ENCODE measurements at places on chromosomes 4 and X. TPM values are rescaled to one million over a fixed set of nuclear protein-coding genes. Genes with fewer than 3 reads are reported as not detected.

GRCh38 chr4:5033281-5033841, 14.1 kb upstream of the CYTL1 start:
- peaks cover 52% of the 10 kb centered on the region for H3K4me1 ChIP-seq
- H3K4me3 ChIP-seq = peak overlapping the region; percentile 48
- DNase-seq = no peak
- H3K27ac ChIP-seq = peak overlapping the region; percentile 96
- no peaks in the 10 kb centered on the region for H3K36me3 ChIP-seq

DNA sequence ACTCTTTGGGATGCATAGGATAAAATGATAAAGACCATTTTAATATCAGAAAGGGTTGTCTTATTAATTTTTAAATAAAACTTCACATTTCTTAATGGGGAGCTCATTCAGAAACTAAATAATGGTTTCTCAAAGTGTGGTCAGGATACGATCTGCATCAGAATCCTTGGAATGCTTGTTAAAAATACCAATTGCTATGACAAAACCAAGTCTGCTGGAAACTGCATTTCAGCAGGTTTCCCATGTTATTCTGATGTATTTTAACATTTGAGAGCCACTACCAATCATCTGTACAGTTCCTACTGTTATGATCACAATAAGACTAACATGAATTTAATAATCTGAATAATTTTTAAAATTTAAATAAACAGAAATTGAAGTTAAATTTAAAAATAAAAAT, 115.1 kb downstream of the SOWAHB start:
- peak overlapping the region; percentile 92 for H3K27ac ChIP-seq
- no peaks in the 10 kb centered on the region for H3K27me3 ChIP-seq
- H3K36me3 ChIP-seq = peaks cover 5% of the 10 kb centered on the region
- DNase-seq = no peak
- H3K4me3 ChIP-seq = peak overlapping the region; percentile 53

The TRPC5OS gene
- total RNA-seq = not detected

The NDP gene
- not detected for total RNA-seq

The CT45A2 gene
- not detected for total RNA-seq

DNA sequence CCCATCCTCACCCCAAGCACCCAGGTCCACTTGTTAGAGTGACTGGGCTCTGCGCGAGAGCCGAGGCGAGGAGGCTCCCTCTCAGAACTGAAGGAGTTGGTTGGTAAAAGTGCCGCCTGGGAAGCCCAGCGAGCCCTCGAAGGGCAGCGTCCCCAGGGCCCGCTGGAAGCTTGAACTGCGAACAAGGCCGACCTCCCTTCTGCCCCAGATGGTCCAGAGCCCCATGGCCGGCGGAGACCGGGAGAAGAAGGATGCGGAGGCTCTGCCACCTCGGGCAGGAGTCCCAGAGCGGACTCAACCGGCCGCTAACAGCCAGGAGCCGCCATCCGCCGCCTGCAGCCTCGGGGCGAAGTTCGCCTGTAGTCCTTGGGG, 116.3 kb upstream of the TEX13C start:
- H3K27me3 ChIP-seq = peaks cover 55% of the 10 kb centered on the region
- peak overlapping the region; percentile 78 for H3K4me3 ChIP-seq
- DNase-seq = no peak
- H3K36me3 ChIP-seq = no peaks in the 10 kb centered on the region
- H3K27ac ChIP-seq = no peak overlapping the region

DNA sequence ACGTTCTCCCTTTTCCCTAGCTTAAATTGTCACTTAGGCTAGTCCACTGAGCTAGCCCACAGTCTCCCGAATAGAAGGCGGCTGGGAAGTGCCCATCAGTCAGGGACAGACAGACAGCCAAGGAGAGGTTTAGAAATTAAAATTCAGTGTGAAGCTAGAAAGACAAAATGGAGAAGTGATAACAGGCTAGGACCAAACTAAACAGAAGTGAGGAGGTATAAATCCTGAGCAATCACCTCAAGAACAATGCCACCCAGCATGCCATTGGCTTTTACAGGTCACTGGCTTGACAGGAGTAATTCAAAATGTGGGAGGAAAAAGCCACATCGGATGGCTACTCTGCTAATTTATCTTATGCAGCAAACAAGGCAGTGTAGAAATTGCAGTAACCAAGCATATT, 138.9 kb downstream of the MAPK10 start:
- no peak for DNase-seq
- no peaks in the 10 kb centered on the region for H3K27me3 ChIP-seq

DNA sequence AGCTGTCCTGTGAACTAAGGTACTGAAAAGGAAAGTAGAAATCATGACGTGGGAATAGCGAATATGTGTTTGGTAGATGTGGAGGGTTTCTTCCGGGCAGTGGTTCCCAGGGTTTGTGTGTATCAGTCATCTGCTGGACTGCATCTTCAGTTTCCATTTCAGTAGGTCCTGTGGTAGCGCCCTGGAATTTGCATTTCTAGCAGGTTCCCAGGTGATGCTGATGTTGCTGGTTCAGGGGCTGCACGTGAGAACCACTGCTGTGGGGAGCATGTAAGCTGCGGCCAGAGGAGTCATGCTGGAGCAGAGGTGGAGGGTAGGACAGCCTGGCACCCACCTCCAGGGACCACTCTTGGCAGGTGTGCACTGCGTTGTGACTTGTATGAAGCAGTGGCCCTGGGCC, 47.1 kb downstream of the ARHGAP10 start:
- no peak overlapping the region for H3K4me3 ChIP-seq
- H3K4me1 ChIP-seq = peaks cover 85% of the 10 kb centered on the region
- H3K36me3 ChIP-seq = peaks cover 8% of the 10 kb centered on the region
- no peaks in the 10 kb centered on the region for H3K27me3 ChIP-seq

DNA sequence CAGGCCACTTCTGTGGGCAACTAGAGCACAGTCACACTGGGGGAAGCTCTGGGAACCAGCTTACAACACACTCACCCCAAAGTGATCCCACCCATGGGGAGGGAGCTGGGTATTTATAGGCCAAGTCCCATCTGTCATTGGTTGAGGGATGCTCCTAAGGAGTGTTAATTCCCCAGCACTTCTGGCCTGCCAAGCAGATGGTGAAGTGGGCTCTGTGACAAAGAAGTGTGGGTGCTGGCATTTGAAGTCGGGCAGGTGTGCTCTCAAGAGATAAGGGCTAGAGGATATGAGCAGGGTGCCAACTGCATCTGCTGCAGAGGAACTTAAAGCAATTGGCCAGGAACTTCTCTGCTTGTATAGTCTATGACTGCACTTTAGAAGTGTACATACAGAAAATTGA, 30.9 kb downstream of the PTCHD1 start:
- H3K27ac ChIP-seq = no peak overlapping the region
- H3K4me3 ChIP-seq = no peak overlapping the region
- no peaks in the 10 kb centered on the region for H3K4me1 ChIP-seq
- no peaks in the 10 kb centered on the region for H3K27me3 ChIP-seq
- H3K36me3 ChIP-seq = no peaks in the 10 kb centered on the region

DNA sequence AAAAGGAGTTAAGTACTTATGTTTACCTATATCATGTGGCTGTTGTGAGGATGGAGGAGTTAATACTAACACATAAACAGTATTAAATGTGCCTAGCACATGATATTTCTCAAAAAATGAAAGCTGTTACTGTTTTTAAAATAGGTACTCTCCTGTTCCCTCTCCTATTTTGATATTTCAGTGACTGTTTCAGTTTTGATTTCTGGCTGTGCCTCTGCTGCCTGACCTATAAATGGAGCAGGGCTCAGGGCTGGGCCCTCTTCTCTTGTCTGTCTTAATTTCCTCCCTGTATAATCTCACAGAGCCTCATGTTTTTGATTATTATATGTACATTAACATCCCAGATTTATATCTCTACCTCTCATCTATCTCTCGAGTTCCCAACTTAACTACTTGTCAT, 93.3 kb downstream of the UGT8 start:
- no peaks in the 10 kb centered on the region for H3K36me3 ChIP-seq
- peaks cover 31% of the 10 kb centered on the region for H3K27me3 ChIP-seq
- H3K4me1 ChIP-seq = peaks cover 4% of the 10 kb centered on the region
- H3K27ac ChIP-seq = no peak overlapping the region
- DNase-seq = no peak
- no peak overlapping the region for H3K4me3 ChIP-seq

GRCh38 chr4:148061141-148061481, 329.2 kb downstream of the ARHGAP10 start:
- no peak overlapping the region for H3K27ac ChIP-seq
- DNase-seq = no peak
- no peak overlapping the region for H3K4me3 ChIP-seq
- peaks cover 47% of the 10 kb centered on the region for H3K36me3 ChIP-seq
- H3K27me3 ChIP-seq = no peaks in the 10 kb centered on the region

- no peak for DNase-seq
- peaks cover 9% of the 10 kb centered on the region for H3K36me3 ChIP-seq
- H3K4me1 ChIP-seq = peaks cover 17% of the 10 kb centered on the region
- H3K27me3 ChIP-seq = no peaks in the 10 kb centered on the region
- H3K4me3 ChIP-seq = no peak overlapping the region
Observed at GRCh38 chr4:182604161-182604622, 313.0 kb downstream of the DCTD start.

The ADGRG4 gene
- 0.16 TPM for total RNA-seq

The CPE gene
- total RNA-seq = 195 TPM

The FGFR3 gene
- total RNA-seq = 6.4 TPM

DNA sequence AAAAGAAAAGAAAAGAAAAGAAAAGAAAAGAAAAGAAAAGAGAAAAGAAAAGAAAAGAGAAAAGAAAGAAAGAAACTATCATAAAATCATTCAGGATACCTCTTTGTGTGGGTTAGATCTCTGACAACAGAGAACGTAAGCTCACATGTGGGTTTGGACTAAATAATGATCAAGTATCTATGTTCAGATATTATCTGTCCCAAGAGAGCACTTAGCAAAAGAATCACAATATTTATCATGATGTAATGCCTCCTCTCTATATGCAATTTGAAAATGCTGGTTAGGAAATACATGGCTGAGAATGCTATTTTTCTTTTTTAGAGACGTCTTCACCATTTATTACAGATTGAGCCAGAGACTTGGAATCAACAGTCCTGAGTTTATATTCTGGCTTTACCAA, 191.3 kb downstream of the KCNIP4 start:
- no peak overlapping the region for H3K4me3 ChIP-seq
- peaks cover 7% of the 10 kb centered on the region for H3K4me1 ChIP-seq
- peaks cover 16% of the 10 kb centered on the region for H3K27me3 ChIP-seq
- DNase-seq = no peak
- H3K27ac ChIP-seq = no peak overlapping the region
- no peaks in the 10 kb centered on the region for H3K36me3 ChIP-seq

The CXorf51A gene
- total RNA-seq = not detected

The CXCL6 gene
- 35.3 TPM for total RNA-seq

The CBLL2 gene
- total RNA-seq = not detected

- H3K4me1 ChIP-seq = no peaks in the 10 kb centered on the region
- DNase-seq = no peak
- no peak overlapping the region for H3K27ac ChIP-seq
- no peaks in the 10 kb centered on the region for H3K36me3 ChIP-seq
- no peak overlapping the region for H3K4me3 ChIP-seq
Observed at GRCh38 chrX:39195156-39195555, 393.9 kb downstream of the MID1IP1 start.

- H3K27me3 ChIP-seq = no peaks in the 10 kb centered on the region
- peak overlapping the region; percentile 69 for H3K4me3 ChIP-seq
- H3K36me3 ChIP-seq = no peaks in the 10 kb centered on the region
- peaks cover 38% of the 10 kb centered on the region for H3K4me1 ChIP-seq
- no peak for DNase-seq
Observed at GRCh38 chr4:54539500-54540029, 118.2 kb upstream of the KIT start.

GRCh38 chrX:431492-432111, 44.9 kb upstream of the PPP2R3B start:
- no peak overlapping the region for H3K4me3 ChIP-seq
- H3K36me3 ChIP-seq = no peaks in the 10 kb centered on the region
- H3K27me3 ChIP-seq = no peaks in the 10 kb centered on the region
- H3K27ac ChIP-seq = no peak overlapping the region
- peaks cover 3% of the 10 kb centered on the region for H3K4me1 ChIP-seq

DNA sequence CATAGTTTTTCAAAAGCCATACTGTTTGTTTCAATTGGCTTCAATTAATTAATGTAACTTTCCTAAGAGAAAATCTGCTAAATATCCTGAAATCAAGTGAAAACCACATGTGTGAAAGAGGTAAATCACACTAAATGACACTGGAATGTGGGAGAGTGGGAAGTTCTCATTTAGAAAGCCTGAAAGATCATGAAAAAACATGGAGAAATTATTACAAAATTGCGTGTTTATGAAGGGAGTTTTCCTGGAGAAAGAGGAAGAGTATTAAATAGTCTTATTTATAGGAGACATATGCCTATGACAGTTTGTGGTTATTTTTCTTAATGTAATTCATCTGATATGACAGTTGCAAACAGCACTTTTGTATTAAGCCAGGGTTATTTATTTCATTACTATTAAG, 183.7 kb downstream of the DKK2 start:
- H3K4me3 ChIP-seq = no peak overlapping the region
- peaks cover 9% of the 10 kb centered on the region for H3K4me1 ChIP-seq
- H3K27me3 ChIP-seq = peaks cover 16% of the 10 kb centered on the region
- DNase-seq = no peak
- H3K36me3 ChIP-seq = peaks cover 3% of the 10 kb centered on the region

DNA sequence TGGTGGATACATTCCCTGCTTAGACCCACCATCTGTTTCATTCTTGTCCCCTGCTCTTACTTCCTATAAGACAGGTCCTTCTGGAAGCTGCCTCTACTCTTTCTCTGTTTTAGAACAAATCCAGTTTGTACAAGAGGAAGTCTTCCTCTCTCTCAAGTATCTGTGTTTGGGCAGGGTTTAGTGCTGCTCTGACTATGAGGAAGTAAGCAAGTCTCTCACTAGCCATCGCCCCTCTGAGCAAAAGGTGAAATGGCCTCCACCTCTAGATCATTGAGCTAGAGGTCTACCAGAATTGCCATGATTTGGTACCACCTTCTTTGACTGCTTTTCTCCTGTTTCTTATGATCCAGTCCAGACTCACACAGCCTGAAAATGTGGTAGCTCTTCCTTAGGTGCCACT, 8.4 kb downstream of the BTK start:
- DNase-seq = no peak
- H3K4me3 ChIP-seq = no peak overlapping the region
- H3K27ac ChIP-seq = no peak overlapping the region
- H3K27me3 ChIP-seq = peaks cover 20% of the 10 kb centered on the region

- H3K4me1 ChIP-seq = no peaks in the 10 kb centered on the region
- H3K27me3 ChIP-seq = no peaks in the 10 kb centered on the region
- H3K36me3 ChIP-seq = no peaks in the 10 kb centered on the region
- H3K27ac ChIP-seq = no peak overlapping the region
- no peak overlapping the region for H3K4me3 ChIP-seq
Observed at GRCh38 chr4:90078440-90078839, 48.8 kb upstream of the CCSER1 start.

The SHROOM3 gene
- total RNA-seq = 3.8 TPM

DNA sequence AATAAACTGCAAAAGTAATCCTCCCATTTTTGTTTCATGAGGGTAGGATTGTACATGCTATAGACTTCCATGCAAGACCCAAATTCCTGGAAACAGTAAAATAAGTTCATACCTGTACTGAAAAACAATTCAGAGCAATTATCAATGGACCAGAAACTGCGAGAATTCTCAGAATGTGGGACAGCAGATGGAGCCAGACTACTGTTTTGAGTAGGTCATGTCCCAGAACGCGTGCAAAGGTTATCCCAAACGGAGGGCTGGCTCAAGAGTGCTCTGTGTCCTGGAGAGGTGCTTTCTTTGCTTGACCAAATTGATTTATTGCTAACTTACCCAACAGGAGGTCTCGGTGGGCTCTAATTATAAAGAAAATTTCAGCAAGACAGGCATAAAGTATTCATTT, 1.7 kb upstream of the MAGEH1 start:
- no peak overlapping the region for H3K27ac ChIP-seq
- no peak for DNase-seq
- no peaks in the 10 kb centered on the region for H3K27me3 ChIP-seq
- no peaks in the 10 kb centered on the region for H3K36me3 ChIP-seq

The GCNA gene
- 4.4 TPM for total RNA-seq

The SRPX2 gene
- 42.8 TPM for total RNA-seq
